ENCODE measurements at places on chromosomes 7 and 10. TPM values are rescaled to one million over a fixed set of nuclear protein-coding genes. Genes with fewer than 3 reads are reported as not detected.

DDX56 gene
- 107 TPM for polyA plus RNA-seq

ANKRD61 gene
- not detected for polyA plus RNA-seq

KCND2 gene
- polyA plus RNA-seq: 0.11 TPM

SFXN4 gene
- 58.6 TPM for polyA plus RNA-seq

INSYN2A gene
- polyA plus RNA-seq: 0.02 TPM

PANK1 gene
- polyA plus RNA-seq: 0.46 TPM

TMEM140 gene
- polyA plus RNA-seq: 5.0 TPM

PIK3AP1 gene
- polyA plus RNA-seq: 15.7 TPM

ARMC10 gene
- polyA plus RNA-seq: 13.4 TPM

FAM131B gene
- 0.09 TPM for polyA plus RNA-seq

CFTR gene
- polyA plus RNA-seq: 247 TPM

CWF19L1 gene
- 12.0 TPM for polyA plus RNA-seq

ARHGAP19 gene
- polyA plus RNA-seq: 2.3 TPM

PHYH gene
- 20.0 TPM for polyA plus RNA-seq

MEST gene
- polyA plus RNA-seq: 17.0 TPM

SPDYE6 gene
- polyA plus RNA-seq: not detected

NEURL1 gene
- 69.9 TPM for polyA plus RNA-seq

NEUROD6 gene
- polyA plus RNA-seq: not detected

SYCE1 gene
- polyA plus RNA-seq: 8.3 TPM

C7orf57 gene
- not detected for polyA plus RNA-seq

CTAGE8 gene
- 1.8 TPM for polyA plus RNA-seq

HOXA1 gene
- 0.05 TPM for polyA plus RNA-seq

MKI67 gene
- polyA plus RNA-seq: 0.11 TPM

VENTX gene
- 0.66 TPM for polyA plus RNA-seq

GPR15LG gene
- 0.09 TPM for polyA plus RNA-seq

ARHGEF35 gene
- 6.1 TPM for polyA plus RNA-seq

CACNB2 gene
- 9.6 TPM for polyA plus RNA-seq

PKD2L1 gene
- polyA plus RNA-seq: 0.54 TPM

CALY gene
- 3.7 TPM for polyA plus RNA-seq

NXPH1 gene
- not detected for polyA plus RNA-seq

LAMB1 gene
- polyA plus RNA-seq: 137 TPM

ADGRA1 gene
- polyA plus RNA-seq: 0.85 TPM

TPST1 gene
- 3.3 TPM for polyA plus RNA-seq

CNPY1 gene
- polyA plus RNA-seq: not detected

KCNK18 gene
- polyA plus RNA-seq: not detected

MKX gene
- 0.14 TPM for polyA plus RNA-seq

FAM25C gene
- polyA plus RNA-seq: not detected

IFIT1B gene
- polyA plus RNA-seq: not detected

UNC5B gene
- polyA plus RNA-seq: 2.4 TPM
